ENCODE measurements at places on chromosomes 4 and X.

- no peak for DNase-seq
Observed at GRCh38 chr4:40308528-40309122, 26.5 kb upstream of the CHRNA9 start.

- DNase-seq: no peak
Observed at GRCh38 chr4:22435652-22436051, 80.2 kb downstream of the ADGRA3 start.

DNA sequence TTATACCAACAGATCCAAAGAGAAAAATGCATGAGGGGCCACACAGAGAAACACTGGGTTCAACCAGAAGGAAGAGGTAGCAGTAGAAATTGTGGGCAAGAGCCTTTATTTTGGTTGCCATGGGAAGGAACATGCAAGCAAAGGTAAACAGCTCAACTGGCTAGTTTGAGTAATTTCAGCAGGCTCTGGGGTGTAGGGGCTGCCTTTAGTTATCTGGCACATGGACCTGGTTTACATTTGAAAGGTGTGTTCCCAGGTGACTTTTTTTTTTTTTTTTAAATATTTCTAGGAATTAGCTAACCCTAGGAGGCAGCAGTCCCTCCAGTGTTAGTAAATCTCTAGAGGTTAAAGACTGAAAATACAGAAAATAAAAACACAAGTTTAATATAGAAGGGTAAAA, 481.9 kb downstream of the ACTRT1 start:
- DNase-seq: no peak

DNA sequence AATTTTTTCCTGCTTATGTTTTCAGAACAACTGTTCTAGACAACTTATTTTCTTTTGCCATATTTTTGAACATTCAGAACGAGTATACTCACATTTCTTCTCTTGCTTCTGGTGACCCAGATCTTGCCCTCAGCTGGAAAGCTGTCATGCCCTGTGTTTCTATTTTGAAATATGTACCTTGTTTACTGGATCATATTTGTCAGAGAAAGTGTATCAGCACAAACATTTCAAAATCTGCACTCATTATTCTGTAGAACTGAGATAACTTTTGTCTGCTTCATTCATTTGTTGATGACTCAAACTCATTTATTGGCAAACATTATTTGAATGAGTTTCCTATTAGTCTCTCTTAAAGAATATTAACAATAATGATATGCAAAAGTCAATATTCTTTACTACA, 46.2 kb upstream of the FAM9A start:
- DNase-seq: no peak

- peak; percentile 13 for DNase-seq
Observed at GRCh38 chrX:54452920-54453319, 12.7 kb downstream of the TSR2 start.
